ENCODE measurements at places on chromosomes 2 and 18.
A peak's percentile ranks its signal among the peaks of the same experiment; 100 is the strongest.

DNA sequence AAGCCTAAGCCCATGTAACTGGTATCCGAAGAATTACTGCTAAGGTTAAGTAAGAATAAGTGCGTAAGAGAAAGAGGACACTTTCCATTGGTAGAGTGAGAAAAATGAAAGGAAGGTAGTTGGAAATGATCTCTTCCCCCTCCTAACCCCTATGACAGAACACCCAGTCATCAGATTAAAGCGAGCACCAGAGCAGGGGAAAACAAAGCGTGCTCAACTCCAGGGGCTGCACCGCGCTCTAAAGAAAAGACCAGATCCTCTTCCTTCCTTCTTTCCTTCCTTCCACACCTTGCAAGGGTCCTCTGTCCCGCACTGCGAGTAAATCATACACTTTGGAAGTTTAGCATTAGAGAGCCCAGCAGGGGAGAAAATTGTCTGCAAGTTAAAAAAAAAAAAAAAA lies 971 bp upstream of the CDH7 start:
- no peak for DNase-seq

- no peak for DNase-seq
Measured at GRCh38 chr18:79173742-79174141, 104.5 kb downstream of the ATP9B start.

GRCh38 chr2:154375579-154375931 lies 322.9 kb upstream of the KCNJ3 start:
- DNase-seq = peak; percentile 33

- no peak for DNase-seq
Measured at GRCh38 chr18:34494359-34494696, 215.8 kb upstream of the DTNA start.

GRCh38 chr2:43075054-43075593 lies 151.3 kb downstream of the ZFP36L2 start:
- DNase-seq = no peak

DNA sequence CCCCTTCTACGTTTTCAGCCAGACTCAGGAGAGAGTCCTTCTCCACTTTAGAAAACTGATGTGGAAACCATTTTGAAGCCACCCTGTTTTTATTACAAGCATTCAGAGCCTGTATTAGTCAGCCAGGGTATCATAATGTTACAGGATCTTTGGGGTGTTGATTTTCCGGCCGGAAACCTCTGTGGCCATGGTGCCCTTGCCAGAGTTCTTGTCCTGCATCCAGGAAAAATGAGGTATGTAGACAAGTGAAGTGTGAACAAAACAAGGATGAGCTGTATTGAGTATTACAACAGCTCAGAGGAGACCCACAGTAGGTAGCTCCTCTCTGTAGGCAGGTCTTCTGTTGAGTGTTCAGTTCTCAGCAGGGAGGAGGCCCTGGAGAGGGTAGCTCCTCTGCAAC lies 241.0 kb upstream of the COPS8 start:
- no peak for DNase-seq

DNA sequence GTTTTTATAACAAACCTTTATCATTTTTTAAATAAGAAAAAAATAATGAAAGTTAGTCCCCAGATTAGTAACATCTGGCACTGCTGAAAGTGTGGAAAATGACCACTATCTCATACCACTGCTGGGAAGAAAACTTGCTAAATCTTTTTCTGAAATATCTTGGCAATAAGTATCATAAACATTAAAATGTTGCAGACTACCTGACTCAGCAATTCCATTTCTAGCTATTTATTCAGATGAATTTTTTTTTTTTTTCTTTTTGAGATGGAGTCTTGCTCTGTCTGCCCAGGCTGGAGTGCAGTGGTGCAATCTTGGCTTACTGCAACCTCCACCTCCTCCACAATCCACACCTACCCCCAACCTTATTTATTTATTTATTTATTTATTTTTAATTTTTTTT lies 35.3 kb upstream of the SOS1 start:
- DNase-seq = no peak

DNA sequence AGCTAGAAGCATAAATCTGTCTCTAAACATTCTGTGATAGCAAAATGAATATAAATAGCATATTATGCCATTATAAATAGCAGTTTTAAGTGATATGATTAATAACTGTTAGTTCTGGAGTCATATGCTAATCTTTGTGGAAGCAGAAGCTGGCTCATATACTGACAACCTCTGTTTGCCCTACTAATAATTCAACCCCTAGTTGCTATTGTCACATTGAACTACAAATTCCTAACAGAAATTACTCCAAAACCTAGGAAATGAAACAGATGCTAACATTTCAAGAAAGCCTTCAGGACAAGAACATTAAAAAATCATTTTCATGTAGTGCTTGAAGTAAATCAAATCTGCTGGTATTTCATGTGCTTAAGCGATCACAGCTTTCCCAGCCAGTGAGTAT lies 28.2 kb downstream of the CALCRL start:
- DNase-seq = no peak

GRCh38 chr2:68487773-68488355 lies 20.5 kb downstream of the APLF start:
- DNase-seq = peak; percentile 9

GRCh38 chr2:42060718-42061619 lies 13.1 kb downstream of the PKDCC start:
- DNase-seq = no peak

DNA sequence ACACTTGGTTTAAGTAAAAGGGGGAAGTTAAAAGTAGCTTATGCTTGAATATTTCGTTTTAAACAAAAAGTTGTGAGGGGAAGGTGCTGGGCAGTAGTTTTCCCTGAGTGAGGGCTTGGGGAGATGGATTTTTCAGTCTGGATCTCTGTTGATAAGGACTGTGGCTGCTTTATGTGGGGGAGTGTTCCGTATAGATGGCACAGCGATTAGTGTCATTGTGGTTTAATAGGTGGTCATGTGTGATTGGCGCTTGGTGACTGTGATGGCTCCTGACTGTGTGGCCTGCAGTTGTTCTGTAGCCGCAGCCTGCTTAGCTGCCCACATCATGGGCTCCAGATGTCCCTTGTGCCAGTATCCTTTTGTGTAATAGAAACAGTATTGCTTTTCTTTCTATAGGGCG lies 156.2 kb downstream of the WDSUB1 start:
- no peak for DNase-seq

DNA sequence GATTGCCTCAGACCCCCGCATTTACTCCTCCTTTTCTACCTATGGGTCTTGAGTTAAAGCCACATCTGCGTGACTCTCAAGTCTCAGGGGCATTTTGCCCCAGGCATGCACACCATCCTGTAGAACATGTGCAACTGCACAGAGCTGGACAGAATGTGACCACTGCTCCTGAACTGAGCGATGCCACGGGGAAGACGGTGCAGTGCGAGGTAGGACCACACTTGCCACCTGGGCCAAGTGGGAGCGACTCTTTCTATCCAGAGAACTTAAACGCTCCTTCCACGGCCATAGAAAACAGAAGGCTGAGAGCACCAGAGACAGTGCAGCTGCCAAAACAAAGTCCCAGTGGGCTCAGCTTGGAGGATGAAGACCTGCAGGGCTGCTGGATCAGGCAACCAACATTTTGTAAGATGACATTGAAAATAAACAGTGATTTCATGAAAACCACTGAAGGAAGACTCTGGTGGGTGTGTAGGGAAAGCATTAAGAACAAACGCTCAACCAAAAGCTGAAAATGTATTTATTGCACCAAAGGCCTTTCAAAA lies 149.0 kb upstream of the HDAC4 start:
- no peak for DNase-seq

DNA sequence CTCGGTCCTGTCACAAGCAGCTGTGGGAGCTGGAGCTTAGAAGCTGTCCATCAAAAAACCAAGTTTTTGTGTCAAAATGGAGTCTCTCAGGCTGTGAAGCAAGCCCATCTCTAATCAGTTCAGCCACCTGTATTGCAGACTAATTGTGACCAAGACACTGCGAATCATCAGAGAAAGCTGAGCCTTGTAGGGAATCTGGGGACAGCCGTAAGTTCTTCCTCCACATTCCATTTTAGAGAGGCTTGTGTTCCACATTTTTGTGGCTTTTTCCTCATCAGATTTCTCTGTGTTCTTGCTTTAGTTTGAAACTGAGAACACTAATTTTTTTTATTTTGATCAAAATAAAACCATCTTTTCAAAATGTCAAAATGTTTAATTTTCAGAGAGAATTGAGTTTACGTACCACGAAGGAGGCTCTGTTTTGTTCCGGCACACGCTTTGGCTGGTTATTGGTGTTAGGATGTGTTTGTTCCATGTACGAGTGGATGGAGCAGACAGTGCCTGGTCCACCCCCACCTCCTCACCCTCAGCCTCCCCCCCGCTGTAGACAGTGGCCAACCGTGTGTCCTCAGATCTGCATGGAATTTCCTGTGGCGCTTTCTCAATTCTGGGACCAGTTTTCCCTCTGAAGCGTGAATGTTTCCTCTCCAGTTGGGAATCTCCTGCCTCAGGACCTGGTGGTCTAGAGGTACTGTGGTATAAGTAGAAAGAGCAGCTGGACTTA lies 140.8 kb downstream of the AGAP1 start:
- DNase-seq = no peak

GRCh38 chr2:201900362-201900761 lies 94.0 kb downstream of the CDK15 start:
- DNase-seq = no peak

DNA sequence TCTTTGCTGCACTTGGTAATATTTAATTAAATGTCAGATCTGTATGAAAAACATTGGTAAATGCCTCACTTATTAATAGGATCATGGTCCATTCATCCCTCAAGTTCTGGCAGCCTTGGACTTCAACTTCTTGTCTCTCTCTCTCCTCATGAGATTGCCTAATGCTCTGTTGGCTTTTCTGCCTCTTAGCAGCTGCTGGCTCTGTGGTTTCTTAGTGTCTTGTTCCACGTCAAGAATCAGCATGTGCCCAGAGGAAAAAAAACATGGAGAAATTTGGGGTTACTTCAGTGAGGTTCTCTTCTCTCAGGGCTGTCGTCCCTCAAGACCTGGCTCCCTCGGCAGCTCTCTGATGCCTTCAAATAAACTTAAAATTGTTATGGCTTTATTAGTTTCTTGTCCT lies 75.4 kb downstream of the TAF4B start:
- DNase-seq = no peak

DNA sequence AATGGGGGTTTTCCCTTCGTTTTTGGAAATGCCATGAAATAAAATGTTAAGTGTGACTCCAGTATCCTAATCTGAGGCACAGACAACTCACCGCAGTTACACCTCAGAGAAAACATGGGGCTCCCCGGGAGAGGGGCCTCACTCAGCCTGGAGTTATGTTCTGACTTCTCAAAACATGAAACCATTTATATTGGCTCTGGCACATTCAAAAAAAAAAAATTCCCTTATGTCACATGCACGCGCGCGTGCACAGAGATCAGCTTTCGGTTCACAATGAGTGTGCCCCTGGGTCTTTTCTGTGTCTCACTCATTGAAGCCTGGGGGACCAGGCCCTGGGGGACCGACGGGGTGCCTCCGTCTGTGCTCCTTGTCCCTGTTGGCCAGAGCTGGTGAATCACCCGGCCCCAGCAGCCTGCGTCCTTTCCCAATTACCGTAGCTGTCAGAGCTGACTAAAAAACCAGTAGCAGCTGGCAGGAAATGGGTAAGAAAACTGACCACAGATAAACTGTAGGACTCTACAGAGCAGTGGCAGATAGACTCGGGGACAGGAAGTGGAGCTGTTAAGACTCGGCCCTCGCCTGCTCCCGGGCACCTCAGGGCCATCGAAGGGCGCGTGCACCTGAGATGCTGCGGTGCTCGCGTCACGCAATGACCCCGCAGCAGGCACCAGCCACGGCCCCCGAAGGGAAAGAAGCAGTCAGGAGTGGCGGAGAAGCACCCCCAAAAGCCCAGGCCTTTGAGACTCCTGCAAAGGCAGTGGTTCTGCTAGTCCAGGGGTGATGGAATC lies 138.3 kb upstream of the ID2 start:
- DNase-seq = no peak

- no peak for DNase-seq
Measured at GRCh38 chr2:61426267-61426897, 44.5 kb downstream of the USP34 start.

DNA sequence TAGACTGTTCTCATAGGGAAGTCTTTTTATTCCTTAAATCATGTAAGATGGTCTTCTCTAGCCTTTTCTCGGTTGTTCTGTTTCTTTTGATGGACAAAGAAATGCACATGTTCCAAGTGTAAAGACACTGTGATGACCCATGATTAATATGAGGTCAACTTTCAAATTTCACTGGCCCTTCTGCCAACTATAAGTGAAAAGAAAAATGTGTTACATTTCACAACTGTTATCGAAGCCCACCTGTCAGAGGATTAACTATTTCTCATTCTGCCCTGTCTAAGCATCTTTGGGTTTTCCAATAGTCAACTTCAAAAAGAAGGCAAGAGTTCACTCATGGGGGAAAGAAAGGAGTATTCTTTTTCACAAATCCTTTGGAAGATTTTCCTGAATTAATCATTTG lies 3.3 kb downstream of the RDH14 start:
- no peak for DNase-seq

GRCh38 chr2:233761040-233761769 lies 1.1 kb downstream of the UGT1A1 start:
- no peak for DNase-seq

GRCh38 chr2:177243073-177243472 lies 21.5 kb downstream of the NFE2L2 start:
- DNase-seq = no peak

DNA sequence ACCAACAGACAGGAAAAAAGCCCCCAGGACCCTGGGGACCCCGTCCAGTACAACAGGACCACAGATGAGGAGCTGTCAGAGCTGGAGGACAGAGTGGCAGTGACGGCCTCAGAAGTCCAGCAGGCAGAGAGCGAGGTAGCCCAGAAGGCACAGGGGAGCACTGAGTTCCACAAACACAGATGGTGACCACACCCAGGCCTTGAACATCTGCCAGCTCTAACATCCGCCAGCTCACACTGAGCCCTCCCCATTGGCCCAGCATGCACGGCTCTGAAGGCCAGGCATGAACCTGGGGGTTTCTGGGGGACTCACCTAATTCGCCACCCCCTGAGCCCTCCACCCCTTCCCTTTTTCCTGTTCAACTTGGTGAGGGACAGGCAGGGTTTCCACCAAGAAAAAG lies 25.6 kb upstream of the PRLH start:
- DNase-seq = no peak

DNA sequence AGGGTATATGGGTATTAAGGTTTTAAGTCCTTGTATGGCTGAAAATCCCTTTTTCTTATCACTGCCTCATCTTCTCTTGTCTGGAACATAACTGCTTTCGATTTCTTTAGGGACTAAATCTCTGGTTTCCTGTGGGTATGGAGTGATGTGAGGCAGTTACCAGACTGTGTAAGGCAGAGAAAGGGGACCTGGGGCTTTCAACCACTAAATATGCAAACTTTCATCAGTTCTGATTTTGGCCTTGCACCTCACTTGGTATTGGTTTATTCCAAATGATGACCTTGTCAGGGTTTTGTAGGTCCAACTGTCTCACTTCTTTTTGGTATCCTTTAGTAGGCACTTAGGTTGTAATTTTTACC lies 9.3 kb downstream of the MAP4K4 start:
- no peak for DNase-seq

DNA sequence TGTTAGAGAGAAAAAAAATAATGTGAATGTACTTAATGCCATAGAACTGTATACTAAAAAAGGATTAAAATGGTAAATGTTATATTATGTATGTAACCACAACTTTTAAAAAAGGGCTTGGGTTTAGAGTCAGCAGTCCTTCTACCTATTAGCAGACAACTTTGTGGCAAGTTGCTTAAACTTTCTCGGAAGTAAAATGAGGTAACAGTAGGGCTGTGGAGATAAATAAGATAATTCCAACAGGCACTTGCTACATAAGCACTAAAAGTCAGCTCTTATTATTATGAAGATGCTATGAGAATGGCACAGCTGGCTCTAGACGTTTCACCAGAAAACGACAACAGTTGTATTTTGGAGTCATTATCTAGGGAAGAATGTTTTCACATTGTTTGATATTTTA lies 31.3 kb downstream of the AAK1 start:
- DNase-seq = no peak

- DNase-seq = no peak
Measured at GRCh38 chr2:102237176-102237575, 50.4 kb downstream of the IL1RL2 start.
